HAP-1 (cell line): ENCODE measurements at places on chromosomes 4 and X.
A peak's percentile ranks its signal among the peaks of the same experiment; 100 is the strongest.

DNA sequence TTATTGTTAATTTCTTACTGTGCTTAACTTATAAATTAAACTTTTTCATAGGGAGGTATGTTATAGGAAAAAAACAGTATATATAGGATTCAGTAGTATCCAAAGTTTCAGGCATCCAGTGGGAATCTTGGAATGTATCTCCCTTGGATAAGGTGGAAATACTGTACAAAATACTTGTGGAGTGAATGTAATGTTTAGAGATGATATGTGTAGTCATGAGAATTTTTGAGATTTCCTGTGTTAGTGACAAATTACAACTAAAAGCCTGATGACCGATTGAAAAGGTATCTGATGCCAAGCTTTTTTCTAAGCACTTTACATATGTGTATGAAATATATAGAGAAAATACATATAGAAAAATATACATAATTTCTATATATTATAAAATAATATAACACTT, 69.2 kb downstream of the STK32B start:
- DNase-seq, result no peak

DNA sequence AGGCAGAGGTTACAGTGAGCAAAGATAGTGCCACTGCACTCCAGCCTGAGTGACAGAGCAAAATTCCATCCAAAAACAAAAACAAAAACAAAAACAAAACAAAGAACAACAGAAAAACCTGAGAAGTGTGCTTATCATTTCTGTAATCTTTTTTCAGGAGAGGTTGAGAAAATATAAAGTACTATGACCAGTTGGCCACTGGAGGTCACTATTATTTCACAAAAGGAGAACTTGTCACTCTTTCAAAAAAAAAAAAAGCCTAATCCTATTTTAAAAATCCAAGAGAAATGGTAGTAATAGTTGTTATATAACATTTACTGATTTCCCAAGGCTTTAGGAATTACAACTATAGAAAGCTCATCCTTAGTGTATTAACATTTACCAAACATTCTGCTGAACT, 24.9 kb upstream of the RNF150 start:
- no peak for DNase-seq

DNA sequence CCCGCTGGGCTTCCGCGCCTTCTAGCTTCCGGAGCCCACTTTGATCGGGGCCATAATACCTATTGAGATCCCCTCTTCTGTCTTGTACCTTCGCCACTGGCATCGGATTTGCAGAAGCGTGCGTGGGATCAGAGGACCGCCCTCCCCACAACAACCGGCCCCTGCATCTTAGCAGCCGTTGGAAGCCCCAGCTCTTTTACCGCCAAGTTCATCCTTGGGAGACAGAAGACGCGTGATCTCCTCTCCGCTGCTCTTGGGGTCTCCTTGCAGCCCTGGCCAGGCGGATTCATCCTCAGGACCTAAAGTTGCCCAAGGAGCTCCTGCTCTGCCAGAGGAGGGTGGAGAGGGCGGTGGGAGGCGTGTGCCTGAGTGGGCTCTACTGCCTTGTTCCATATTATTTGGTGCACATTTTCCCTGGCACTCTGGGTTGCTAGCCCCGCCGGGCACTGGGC, 1.6 kb downstream of the SLIT2 start:
- no peak for DNase-seq

DNA sequence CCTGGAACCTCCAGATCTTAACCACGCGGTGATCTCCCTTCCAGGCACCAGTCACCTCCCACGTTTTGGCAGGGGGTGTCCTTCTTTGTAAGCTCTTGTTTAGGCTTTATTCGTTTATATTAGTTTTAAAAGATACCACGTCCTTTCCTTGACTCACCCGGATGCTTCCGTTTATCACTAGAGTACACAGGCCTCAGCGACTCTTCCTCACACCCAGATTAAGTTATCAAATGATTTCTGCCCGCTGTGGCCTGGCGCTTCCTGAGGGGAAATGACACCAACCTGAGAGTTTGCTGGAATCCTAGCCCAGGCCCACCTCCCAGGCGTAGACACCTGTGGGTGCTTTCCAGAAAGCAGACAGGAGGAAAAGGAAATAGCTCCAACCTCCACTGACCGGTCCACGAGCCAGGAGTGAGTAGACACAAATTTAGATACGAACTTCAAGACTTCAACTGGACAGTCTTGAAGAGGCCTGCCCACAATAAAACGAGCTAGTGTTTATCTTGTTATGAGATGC, 756 bp upstream of the ADAMTS3 start:
- no peak for DNase-seq

- DNase-seq, result peak; percentile 63
Observed at GRCh38 chr4:25925486-25926201, 11.6 kb downstream of the SMIM20 start.

DNA sequence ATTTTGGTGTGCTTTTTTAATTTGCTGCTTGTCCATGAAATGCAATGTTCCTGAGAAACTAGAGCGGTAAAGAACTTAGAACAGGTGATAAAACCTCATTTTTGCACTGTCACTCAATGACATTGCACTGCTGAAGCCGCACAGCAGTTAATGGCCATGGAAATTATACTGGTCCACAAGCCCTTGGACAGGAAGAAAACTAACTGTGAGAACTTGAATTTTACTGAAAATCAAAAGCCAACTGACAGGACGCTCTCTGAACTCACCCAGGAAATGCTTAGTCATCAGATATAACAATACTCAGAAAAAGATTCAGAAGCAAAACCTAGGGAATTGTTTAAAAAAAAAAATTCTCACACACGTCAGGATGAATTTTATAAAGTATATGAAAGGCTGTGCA, 246.4 kb upstream of the SLC7A11 start:
- no peak for DNase-seq

GRCh38 chr4:7048642-7049041, 5.5 kb downstream of the TADA2B start:
- DNase-seq, result no peak

DNA sequence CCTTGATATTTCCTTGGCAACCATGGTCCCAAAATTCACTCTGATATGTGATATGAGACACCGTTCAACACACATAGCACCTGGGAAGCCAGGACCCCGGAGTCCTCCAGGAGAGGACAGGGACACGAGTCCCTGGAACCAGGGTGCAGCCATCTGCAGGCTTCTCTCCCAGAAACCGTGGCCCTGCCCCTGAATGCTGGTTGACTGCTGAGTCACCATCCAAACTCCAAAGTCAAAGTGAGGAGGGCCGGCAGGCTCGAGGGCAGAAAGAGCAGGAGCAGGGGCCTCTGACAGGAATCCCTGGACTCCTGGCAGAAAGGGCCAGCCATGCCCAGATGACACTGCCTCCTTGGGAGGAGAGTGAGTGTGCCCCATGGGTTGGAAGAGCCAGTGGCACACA, 6.9 kb upstream of the PNMA6A start:
- no peak for DNase-seq

DNA sequence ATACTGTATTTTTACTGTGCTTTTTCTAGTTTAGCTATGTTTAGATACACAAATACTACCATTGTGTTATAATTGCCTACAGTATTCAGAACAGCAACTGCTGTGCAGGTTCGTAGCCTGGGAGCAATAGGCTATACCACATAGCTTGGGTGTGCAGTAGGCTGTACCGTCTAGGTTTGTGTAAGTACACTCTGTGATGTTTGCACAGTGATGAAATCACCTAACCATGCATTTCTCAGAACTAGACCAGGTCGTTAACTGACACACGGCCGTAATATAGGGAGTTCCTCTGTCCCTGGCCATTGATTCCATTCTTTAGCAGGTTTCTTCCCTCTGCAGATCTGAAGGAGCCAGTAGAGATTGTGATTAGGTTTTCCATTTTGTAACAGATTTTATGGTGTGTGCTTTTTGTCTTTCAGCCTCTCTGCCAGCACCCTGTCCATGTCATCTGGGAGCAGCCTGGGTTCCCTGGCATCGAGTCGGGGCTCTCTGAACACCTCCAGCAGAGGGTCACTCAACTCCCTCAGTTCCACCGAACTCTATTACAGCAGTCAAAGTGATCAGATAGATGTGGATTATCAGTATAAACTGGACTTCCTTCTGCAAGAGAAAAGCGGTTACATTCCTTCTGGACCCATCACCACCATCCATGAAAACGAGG, 59.5 kb downstream of the CLDN22 start:
- no peak for DNase-seq

GRCh38 chr4:143512978-143513313, 556 bp upstream of the SMARCA5 start:
- no peak for DNase-seq

GRCh38 chr4:168507178-168507815, 10.4 kb downstream of the PALLD start:
- DNase-seq, result no peak

DNA sequence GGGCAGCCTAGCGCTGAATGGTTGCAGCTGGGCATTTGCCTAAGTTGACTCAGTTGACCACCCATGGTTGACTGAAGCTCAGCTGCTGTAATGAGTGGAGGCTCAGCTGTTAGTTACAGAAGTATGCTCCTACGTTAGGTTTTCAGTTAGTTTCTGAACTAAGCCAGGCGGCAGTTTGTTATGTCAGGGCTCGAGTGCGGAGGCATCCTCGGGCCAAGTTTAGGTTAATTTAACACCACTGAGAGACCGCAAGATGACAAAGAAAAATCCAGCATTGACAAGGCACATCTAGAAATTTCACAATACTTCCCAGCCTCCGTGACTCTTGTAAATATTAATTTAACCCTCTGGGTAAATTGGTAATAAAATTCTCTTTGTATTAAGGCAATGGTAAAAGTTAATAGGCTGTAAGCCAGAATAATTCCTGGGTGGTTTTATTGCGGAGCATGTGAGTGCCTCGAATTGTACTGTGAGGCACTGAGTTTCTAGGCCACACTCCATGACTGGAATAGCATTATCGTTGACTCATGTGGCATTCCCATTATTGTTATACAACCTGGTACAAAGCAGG, 33.1 kb upstream of the CDKN2AIP start:
- no peak for DNase-seq

GRCh38 chr4:151540728-151541388, 131.9 kb downstream of the FHIP1A start:
- peak; percentile 20 for DNase-seq

- DNase-seq, result no peak
Observed at GRCh38 chr4:4268776-4269175, 20.8 kb upstream of the TMEM128 start.

- no peak for DNase-seq
Observed at GRCh38 chrX:38312436-38312835, 14.9 kb downstream of the RPGR start.

- DNase-seq, result peak; percentile 76
Observed at GRCh38 chrX:115562480-115562847, 1.5 kb downstream of the PLS3 start.

DNA sequence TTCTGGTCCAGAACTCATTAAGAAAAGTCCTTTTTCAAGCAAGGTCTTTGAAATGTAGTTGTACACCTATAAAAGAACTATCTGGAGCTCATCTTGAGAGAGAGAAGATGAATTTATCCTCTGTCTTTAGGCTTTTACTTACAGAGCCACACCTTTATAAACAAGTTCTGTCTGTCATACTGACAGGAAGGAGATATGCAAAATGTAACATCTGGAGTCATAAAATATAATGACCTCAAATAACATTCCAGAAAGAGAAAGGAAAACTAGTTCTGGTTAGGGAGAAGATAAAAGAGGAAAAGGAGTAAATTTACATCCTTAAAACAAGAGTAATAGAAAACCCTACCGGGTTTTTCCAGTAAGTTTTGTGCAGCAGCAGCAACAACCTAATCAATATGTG, 1.3 kb downstream of the INPP4B start:
- DNase-seq, result no peak

DNA sequence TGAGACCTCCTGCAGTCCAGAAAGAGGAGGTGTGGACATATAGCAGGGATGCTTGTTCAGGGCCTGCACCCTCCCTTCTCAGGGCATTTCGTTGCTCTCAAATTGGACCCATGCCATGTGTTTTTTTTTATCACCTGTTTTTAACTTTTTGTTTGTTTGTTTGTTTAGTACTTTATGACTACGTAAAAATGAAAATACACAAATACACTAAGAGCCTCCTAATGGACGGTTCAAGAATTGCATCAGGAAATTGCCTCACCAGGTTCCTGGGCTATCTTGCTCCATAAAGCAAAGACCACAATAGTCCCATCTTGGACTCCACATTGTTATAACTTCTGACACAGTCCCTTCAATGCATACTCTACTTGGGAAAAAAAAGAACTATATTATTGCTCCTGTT, 1685.9 kb upstream of the TENM3 start:
- no peak for DNase-seq

DNA sequence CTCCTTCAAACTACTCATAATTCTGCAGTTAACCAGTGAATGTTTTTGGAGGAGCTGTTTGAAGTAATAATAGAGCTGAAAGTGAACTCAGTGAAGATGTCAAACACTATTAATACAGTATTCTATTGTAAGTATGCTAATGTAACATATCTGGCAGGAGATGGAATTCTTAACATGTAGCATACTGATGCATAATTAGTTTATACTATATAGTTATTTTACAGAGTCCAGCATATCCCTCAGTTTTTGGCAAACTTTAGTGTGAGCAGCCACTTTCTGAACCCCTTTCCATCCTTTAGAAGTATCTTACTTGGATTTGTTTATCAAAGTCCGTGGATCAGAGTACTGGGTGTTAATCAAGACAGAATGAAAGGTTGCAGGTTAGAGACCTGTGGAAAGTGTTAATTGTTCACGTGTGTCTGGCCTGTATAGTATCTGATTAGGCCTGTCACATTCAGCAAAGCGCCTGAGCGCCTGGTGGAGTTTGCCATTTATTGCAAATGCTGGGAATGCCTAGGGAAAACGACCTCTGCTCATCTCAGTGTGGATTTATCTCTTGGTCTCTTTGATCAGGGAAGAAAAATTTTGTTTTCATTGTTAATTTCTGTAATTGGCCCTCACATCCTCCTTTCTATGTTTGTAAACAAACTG, 251.7 kb upstream of the MAD2L1 start:
- no peak for DNase-seq

DNA sequence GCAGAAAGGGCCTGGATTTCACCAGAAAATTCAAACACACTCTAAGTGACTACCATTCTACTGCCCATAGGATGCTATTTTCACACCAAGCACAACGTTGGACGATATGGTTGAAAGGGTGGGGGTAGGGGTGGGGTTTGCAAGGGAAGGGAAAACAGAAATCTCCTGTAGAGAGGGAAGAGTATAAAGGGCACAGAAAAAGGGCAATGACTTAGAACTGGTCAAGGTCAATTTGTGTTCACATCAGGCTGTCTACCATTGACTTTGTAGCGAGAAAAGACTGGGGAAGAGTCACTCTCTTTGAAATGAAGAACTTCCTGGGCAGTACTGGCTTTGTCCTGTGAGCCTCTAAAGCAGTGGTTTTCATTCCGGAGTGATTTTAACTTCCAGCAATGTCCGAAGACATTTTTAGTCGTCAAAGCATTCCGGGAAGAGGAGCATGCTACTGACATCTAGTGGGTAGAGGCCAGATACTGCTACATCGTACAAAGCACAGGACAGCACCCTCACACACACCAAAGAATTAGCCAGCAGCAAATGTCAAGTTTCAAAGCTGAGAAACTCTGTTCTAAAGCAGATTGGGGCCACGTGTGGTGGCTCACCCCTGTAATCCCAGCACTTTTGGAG, 48.4 kb upstream of the SLC7A3 start:
- DNase-seq, result peak; percentile 65

- DNase-seq, result peak; percentile 68
Observed at GRCh38 chrX:15815779-15816437, 25.6 kb downstream of the ZRSR2 start.

GRCh38 chrX:123108513-123109427, 75.3 kb upstream of the GRIA3 start:
- DNase-seq, result no peak

- DNase-seq, result no peak
Observed at GRCh38 chr4:172654457-172654856, 514.2 kb upstream of the GALNT7 start.
